ENCODE measurements at places on chromosomes 2 and 18.

GRCh38 chr2:231425291-231425810 is 29.8 kb downstream of the B3GNT7 start:
- DNase-seq: no peak

DNA sequence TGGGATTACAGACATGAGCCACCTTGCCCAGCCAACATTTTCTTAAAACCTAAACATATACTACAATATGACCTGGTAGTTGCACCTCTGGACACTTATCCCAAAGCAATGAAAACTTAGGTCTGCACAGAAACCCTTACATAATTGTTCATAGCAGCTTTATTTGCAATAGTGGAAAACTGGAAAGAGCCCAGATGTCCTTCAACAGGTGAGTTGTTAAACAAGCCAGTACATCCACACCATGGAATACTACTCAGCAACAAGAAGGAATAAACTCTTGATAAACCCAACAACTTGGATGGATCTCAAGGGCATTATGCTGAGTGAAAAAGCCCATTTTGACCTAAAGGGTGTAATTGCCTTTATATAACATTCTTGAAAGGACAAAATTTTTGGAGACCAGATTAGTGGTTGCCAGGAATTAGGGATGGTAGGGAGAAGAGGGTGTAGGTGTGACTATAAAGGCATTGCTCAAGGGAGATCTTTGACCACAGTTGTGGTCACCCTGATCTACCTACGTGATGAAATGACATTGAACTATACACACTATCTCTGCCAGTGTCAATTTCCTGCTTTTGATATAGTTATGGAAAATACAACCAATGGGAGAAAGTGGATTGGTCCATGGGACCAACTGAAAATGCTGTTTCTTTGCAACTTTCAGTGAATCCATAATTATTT is 11.9 kb upstream of the AMMECR1L start:
- DNase-seq: no peak

- no peak for DNase-seq
These were observed 137.1 kb upstream of the TACR1 start for GRCh38 chr2:75336451-75336850.

- DNase-seq: no peak
These were observed 62.3 kb downstream of the ADCYAP1 start for GRCh38 chr18:966759-967576.

DNA sequence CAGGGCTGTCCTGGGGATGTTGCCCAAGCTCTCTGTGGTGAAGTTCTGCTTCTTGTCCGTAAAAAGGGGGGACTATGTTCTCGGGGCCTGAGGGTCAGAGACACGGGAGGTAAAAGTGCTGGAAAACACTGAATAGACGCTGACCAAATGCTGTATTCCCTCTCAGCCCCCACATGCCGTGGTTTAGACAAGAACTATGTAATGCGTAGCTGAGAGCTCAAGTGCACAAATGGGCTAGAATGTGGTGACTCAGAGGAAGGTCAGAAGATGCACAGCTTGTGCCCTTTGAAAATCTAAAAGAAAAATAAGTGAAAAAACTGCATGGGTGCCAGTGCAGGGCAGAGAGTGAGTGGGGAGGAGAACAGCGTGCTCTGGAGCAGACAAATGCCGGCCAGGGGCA is 80.3 kb upstream of the MAP4K4 start:
- DNase-seq: no peak

- peak; percentile 41 for DNase-seq
These were observed 57.6 kb downstream of the VAPA start for GRCh38 chr18:9971313-9971920.

GRCh38 chr2:220499225-220499624 is 871.8 kb downstream of the SLC4A3 start:
- no peak for DNase-seq

DNA sequence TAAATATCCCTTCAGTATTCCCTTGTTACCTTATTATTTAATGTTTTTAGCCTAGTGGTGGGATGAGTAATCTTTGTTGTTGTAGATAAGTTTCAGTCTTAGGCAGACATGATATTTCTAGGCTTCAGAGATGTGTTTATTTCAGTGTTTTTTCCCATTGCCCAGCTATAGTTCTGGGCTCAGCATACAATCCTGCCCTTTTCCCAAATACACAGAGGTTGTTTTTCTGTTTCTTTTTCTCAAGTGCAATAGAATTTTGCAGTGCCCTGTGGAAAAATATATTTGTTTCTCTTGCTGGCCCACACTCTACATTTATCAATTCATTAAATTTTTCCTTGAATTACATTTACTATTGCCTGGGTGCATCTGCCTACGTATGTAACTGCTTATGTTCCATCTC is 321.8 kb downstream of the KCNJ3 start:
- DNase-seq: no peak

GRCh38 chr18:23626451-23627279 is 36.0 kb downstream of the ANKRD29 start:
- no peak for DNase-seq

Measured in GM12864 (cell line).